Stimulated activated CD4-positive, alpha-beta T cell treated with anti-CD3 and anti-CD28 coated beads, TNF-alpha, amount 100 ng/mL, for 1 hour (primary cell): ENCODE measurements at places on chromosomes 16 and 17.

- DNase-seq, result no peak
Measured at GRCh38 chr17:44672479-44673093, 16.3 kb downstream of the MEIOC start.

GRCh38 chr16:86243571-86244154, 266.7 kb upstream of the FOXF1 start:
- no peak for DNase-seq

- DNase-seq, result peak; percentile 93
Measured at GRCh38 chr17:47649153-47649971, at the start of gene KPNB1. KPNB1 (plus strand) TSS chr17:47649919; CDS start chr17:47650245, 326 bp downstream.

GRCh38 chr17:63517825-63518534, 5.2 kb upstream of the KCNH6 start:
- DNase-seq, result no peak

DNA sequence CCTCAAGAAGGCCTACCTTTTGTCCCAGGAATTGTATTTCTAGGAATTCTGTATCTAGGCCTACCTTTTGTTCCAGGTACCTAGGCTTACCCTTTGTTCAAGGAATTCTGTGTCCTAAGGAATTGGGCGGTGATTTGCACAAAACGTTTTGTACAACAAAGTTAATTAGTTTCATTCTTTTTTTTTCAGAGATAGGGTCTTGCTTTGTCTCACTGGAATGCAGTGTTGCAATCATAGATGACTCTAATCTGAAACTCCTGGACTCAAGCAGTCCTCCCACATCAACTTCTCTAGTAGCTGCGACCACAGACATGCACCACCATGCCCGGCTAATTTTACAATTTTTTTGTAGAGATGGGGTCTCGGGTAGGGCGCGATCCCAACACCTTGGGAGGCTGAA, 7.0 kb downstream of the CDR2L start:
- no peak for DNase-seq

DNA sequence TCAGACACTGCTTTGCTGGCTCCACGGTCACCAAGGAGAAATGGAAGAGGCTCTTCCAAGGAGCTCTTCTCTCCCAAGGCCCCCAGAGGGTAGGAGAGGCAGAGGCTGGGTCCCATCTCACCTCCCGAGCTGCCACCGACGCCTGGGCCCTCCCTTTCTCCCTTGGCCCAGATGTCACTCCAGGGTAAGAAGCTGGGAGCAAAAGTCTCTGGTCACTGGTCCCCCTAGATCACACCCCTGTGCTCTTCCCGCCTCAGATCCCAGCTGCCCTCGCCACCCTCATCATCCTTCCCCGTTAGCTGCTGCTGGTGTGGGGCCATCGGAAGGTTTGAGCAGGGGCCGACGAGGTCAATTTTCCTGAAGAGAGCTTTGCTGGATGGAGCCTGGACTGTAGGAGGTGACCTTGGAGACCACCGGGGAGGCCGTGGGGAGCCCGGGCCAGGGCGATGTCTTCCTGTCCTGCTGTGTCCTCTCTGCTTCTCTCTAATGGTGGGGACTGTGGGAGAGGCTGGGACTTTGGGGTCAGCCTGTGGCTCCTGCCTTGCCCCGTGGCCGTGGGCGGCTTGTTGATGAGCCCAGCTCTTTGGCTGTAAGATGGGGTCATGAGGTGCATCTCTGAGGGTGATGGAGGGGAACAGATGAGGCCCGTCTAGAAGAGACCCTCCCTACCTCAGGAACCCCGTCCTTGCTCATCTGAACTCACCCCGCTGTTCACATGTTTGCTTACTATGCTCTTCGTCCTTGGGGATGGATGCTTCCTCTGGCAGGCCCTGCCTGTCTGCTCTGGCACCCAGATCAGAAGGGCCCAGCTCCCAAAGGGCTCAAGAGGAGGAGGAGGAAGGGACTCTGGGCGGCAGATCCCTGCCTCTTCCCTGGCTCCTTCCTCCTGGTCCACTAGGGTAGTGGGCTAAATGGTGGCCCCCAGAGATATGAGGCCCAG, 11.4 kb upstream of the RHBDF2 start:
- DNase-seq, result no peak

GRCh38 chr17:74289688-74290087, 15.7 kb downstream of the DNAI2 start:
- DNase-seq, result no peak

GRCh38 chr16:12965274-12965804, 63.9 kb downstream of the SHISA9 start:
- DNase-seq, result no peak

DNA sequence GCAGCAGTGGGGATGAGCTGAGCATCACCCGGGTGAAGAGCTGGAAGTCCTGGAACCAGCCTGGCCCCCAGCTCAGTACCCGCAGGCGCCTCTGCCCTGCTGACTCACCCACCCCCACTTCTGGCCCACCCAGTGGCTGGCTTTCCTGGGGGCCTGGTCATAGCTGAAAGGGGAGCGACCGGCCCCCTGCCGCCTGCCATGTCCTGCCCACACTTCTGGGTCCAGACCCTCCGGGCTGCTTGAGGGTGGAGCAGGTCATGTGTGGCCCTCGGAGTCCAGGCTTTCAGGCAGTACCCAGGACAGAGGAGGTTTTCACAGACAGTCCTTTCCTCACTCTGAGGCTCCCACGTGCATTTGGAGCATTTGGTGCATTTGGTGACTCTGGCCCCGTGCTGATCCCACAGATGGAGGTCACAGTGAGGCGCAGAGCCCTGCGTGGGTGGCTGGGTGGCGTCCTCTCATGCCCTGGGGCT, 7.1 kb upstream of the PIEZO1 start:
- no peak for DNase-seq

GRCh38 chr17:70157151-70157550, 12.2 kb upstream of the KCNJ2 start:
- no peak for DNase-seq

- peak; percentile 13 for DNase-seq
Measured at GRCh38 chr17:4940555-4941318, 669 bp downstream of the RNF167 start.

GRCh38 chr16:57617604-57618111, 10.8 kb upstream of the ADGRG1 start:
- DNase-seq, result no peak

DNA sequence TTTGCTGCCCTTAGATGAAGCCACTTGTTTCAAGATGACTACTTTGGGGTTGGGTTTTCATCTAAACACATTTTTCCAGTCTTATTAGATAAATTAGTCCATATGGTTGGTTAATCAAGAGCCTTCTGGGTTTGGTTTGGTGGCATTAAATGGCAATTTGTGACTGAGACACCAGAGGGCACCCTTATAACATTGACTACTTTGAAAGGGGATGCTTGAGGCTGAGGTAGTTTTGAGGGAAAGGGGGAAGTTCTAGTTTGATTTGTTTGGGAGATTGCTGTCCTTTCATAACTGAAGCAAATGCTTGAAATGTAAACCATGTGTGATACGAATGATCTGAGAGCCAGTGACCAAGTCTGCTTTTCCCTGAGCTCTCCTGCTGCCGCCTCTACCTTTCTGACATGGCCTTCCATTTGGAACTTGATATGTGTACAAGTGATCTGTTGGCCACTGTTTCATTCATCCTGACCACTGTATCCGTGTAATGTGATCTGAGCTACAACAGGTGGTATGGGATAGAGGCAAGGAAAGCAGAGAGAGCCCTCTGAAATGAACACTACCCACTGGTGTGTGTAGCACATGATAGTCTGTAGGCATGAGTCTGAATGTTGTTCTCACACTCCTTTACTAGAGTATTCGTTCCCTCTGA, 5.8 kb upstream of the RARA start:
- DNase-seq, result no peak

- DNase-seq, result peak; percentile 4
Measured at GRCh38 chr16:56424791-56425438, 430 bp downstream of the AMFR start.

DNA sequence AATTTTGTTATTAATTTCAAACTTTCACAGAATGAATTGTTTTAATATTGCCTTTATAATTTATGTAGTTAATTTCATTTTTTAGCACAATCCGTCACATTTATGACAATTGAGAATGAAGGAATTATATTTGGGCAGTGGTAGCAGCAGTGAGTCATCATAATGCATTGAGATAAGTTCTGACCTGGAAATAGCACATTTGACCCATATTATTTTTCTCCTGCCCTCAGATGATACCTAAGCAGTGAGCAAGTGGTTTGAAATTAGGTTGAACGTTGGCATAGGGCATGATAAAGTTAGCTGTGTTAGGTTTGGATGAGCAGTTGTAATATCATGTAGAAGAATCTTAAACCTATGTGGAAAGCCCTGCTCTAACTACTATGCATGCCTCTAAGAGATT, 1431.3 kb upstream of the CDH8 start:
- no peak for DNase-seq

DNA sequence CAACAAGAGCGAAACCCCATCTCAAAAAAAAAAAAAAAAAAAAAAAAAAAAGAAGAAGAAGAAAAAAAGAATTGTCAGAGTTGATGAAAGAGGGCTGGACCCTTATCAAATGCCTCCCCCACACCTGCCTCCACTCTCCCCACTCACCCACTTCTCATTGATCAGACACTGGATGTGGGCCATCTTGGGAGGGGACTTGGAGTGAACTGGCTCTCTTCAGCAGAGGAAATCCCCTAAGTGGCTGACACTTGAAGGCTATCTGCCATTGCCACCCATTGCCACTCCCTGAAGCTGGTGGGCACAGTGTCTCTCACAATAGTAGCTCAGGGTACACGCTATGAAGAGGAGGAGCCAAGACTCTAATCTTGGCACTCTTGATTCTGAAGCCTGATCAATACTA, 1.6 kb downstream of the ITGA2B start:
- no peak for DNase-seq

- no peak for DNase-seq
Measured at GRCh38 chr17:19378416-19379360, at the start of gene MAPK7. MAPK7 (plus strand) TSS chr17:19378498; CDS start chr17:19378901, 403 bp downstream.

DNA sequence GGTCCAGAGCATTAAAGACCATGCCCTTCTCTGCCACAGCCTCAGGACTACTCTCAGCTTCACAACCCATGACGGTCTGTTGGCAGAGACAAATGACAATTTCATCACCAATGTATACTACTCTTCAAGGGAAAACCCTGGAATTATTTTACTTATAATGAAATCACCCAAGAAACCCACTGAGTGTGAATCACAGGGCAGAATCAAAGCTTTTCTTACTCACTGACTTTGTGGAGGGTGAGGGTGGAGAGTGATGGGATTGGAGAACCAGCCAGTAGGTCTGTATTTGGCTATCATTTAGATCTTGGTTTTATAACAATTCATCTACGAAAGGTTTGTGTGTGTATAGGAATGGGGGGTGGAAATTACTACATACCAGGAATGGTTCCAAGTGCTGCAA, 442.6 kb downstream of the SHISA9 start:
- no peak for DNase-seq

GRCh38 chr16:1526608-1527555, 6.6 kb upstream of the TMEM204 start:
- no peak for DNase-seq

- DNase-seq, result no peak
Measured at GRCh38 chr17:4073983-4074830, 68.6 kb downstream of the ZZEF1 start.

- DNase-seq, result peak; percentile 4
Measured at GRCh38 chr16:86664522-86665318, 86.4 kb downstream of the FOXL1 start.

DNA sequence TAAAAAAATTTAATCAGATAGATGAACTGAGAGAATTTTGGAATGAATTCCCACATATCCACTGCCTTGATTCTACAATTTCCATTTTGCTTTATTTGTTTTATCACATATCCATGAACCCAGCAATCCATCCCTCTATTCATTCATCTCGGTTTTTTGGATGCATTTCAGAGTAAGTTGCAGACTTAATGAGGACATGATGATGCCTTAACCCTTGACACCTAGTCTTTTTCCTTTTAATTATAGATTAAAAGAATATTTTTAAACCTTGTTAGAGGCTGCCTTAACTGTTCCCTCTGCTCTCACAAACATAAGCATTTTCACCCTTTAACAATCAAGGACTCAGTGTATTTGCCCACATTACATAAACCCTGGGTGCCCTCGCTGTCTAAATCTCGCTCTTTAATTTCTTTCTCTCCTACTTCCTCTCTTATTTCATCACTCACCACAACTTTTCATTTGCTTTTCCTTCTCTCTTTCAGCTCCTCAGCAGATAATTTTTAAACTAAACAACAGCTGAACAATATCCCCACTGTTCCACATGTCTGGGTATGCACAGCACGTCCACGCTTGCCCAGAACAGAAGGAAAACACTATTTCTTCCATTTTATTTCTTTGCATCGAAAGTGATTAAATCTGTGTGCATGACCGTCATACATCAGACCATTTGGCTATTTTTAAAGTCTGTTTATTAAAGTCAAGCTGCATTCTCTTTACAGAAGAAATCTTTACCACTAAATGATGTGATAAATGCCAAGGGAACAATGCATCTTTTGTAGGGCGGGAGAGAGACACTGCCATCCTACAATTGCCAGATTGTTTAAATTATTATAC, 39.9 kb downstream of the IQCK start:
- no peak for DNase-seq

GRCh38 chr17:16217002-16217635, at the start of gene PIGL:
PIGL (plus strand) TSS chr17:16217210; CDS start chr17:16217227, 17 bp downstream.
- DNase-seq, result peak; percentile 77

DNA sequence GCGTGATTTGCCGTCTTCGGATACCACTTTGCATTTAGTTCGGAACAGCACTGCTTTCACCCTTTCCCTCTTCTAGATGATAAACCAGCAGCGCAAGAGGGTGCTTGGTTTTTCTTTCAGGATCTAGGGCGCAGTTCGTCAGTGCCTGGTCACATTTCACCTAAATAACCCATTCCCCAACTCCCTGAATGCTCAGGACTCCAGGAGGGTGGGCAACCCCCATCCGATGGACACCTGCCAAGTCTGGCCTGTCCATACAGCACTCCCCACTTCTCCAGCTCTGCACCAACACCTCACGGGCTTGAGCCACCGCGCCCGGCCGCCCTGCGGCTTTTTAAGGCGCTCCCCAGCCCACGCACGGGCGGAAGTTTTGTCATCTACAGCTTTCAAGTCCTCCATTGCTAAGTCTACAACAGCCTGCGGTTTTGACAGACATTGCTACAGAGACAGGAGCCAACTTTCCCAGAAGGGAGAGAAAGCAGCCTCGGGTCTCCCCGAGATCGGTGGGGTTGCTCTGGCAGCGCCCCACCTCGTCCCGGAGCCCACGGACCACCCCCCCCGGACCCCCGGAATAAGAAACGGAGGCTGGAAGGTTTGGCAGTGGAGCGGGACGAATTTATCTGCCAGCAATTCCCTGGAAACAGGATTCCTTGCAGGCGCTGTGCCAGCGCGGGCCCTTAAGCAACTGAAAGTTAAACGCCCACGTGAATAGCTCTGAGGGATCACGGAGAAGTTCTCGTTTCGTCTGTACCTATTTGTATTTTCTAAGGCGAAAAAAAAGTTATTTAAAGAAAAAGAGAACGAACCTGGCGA, 38.6 kb upstream of the SLFN13 start:
- peak; percentile 47 for DNase-seq

GRCh38 chr17:19753051-19753509, 5.0 kb upstream of the ALDH3A1 start:
- no peak for DNase-seq

GRCh38 chr17:79988185-79988971, 47.3 kb downstream of the TBC1D16 start:
- DNase-seq, result no peak
